ENCODE measurements at places on chromosomes 13 and 19.

GRCh38 chr13:111956261-111957151, 110.4 kb upstream of the SOX1 start:
- no peak for DNase-seq

- no peak for DNase-seq
Measured at GRCh38 chr13:66518068-66518467, 712.1 kb downstream of the PCDH9 start.

DNA sequence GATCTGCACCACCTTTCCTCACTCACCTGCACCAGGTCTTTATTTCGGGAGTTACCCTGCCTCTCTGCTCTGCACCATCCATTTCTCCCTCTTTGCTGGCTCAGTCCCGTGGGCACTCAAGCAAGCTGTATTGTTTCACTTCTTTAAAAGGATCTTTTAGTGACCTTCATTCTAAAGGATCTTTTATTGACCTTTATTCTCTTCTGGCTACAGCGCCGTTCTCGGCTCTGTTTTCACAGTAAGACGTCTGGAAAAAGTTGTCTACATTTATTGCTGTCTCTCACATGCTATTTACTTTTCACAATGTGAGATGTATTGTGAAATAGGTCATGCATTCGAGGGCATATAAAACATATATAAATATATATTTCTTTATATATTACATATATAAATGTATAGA, 35.6 kb upstream of the ARGLU1 start:
- no peak for DNase-seq

DNA sequence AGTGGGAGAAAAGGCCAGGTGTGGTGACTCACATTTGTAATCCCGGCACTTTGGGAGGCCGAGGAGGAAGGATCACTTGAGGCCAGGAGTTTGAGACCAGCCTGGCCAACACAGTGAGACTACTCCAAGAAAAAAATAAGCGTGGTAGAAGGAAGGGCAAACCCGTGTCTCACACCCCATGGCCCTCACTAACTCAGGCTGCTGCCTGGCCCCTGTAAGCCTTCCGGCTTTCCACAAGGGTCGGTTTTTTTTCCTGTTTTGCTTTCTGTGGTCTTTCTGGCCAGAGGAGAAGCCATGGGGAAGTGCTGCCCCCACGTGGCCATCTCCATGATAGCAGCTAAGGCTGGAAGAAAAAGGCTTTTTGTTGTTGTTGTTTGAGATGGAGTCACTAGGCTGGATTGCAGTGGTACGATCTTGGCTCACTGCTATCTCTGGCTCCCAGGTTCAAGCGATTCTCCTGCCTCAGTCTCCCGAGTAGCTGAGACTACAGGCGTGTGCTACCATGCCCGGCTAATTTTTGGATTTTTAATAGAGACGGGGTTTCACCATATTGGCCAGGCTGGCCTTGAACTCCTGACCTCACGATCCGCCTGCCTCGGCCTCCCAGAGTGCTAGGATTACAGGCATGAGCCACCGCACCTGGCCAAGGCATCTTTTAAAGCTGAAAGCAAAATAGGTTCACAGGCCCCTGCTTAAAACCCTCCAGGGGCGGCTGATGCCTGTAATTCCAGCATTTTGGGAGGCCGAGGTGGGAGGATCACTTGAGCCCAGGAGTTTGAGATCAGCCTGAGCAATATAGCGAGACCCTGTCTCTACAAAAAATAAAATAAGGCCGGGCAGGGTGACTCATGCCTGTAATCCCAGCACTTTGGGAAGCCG, 7.5 kb upstream of the ARHGEF18 start:
- DNase-seq = peak; percentile 95

GRCh38 chr13:45269204-45269603, 68.4 kb upstream of the KCTD4 start:
- DNase-seq = no peak

DNA sequence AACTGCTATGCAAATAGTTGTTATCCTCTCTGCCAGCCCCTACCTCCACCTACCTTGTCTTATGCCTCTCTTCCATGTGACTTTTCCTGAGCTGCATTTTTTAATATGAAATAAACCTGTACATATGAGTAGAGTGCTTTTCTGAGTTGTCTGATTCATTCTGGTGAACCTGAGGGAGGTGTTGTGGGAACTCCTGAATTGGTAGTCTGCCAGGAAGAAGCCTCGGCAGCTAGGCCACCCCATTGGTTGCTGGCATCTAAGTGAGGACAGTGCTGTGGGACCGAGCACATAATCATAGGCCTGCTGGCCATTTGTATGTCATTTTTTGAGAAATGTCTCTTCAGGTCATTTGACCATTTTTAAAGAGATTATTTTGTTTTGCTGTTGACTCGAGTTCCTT, 1146.8 kb downstream of the UQCRFS1 start:
- no peak for DNase-seq

- no peak for DNase-seq
Measured at GRCh38 chr19:55781112-55781511, 12.2 kb downstream of the RFPL4AL1 start.
